Omental fat pad (tissue), 4 donors: ENCODE measurements at places on chromosomes 3 and 15.

DNA sequence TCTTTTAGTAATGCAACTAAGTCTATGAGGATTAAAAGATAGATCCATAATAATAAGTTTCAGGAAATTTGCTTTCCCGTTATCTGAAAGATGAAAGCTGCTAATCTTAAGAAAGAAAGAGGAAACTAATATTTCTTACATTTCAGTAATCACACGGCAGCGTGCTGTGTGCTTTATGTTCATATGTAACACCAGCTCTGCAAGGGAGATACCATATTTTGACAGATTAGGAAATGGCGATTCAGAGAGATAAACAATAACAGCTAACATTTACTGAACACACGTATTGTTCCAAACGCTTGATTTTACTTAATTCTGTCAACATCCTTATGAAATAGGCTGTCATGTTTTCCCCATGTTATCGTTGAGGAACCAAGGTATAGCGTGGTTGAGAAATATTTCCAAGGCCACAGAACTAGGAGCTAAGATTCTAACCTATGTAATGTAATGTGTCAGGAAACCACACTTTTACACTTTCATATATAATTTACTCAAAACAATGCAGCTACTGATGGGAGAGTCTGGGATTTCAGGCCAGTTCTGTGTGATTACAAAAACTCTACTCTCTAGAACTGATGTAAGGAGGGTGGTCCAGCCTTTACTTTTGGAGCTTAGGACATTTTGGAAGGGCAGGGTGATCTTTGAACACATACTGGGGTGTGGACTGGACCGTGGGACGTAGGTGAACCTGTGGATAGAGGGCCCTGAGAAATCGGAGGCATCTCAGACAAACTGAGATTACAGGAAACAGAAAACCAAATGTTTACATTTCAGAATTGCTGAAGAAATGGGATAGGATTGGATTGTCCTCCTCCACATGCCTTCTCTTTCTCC, 100.6 kb downstream of the IL1RAP start:
- DNase-seq, result no peak

- DNase-seq, result no peak
Observed at GRCh38 chr3:125512135-125512920, 7.7 kb downstream of the SNX4 start.

- DNase-seq, result no peak
Observed at GRCh38 chr3:53377794-53378193, 30.5 kb upstream of the DCP1A start.

GRCh38 chr15:77644543-77645247, 12.0 kb upstream of the LINGO1 start:
- no peak for DNase-seq

DNA sequence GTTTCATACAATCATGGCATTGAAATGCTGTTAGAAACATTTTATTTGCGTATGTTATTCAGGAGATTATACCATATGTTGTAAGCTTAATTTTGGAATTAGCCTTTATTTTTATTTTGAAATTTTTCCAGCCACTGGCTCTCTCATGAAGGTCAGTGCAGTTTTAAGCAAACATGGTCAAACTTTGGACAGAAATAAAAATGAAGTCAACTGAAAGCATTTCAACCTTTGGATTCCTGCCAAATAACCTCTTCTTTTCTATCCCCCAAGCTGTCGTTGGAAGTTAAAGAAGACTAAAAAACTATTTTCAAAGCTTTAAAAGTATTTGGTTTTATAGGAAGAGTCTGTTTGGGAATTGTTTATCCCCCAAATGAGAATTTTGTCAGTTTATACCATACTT, 846.6 kb downstream of the MCTP2 start:
- no peak for DNase-seq

DNA sequence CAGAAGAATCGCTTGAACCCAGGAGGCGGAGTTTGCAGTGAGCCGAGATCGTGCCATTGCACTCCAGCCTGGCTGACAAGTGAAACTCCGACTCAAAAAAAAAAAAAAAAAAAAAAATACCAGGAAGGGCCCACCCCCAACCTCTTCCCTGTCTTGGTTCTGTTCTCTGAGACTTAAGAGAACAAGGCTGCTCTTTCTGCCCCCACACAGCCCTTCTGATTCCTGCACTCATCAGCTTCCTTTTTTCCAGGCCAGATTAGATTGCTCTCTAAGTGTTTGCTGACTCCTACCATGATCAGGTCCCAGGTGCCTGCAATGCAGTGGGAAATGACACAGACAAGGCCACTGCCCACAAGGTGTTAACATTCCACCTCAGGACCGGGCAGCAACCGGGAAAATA, 13.0 kb downstream of the TMEM44 start:
- DNase-seq, result no peak

DNA sequence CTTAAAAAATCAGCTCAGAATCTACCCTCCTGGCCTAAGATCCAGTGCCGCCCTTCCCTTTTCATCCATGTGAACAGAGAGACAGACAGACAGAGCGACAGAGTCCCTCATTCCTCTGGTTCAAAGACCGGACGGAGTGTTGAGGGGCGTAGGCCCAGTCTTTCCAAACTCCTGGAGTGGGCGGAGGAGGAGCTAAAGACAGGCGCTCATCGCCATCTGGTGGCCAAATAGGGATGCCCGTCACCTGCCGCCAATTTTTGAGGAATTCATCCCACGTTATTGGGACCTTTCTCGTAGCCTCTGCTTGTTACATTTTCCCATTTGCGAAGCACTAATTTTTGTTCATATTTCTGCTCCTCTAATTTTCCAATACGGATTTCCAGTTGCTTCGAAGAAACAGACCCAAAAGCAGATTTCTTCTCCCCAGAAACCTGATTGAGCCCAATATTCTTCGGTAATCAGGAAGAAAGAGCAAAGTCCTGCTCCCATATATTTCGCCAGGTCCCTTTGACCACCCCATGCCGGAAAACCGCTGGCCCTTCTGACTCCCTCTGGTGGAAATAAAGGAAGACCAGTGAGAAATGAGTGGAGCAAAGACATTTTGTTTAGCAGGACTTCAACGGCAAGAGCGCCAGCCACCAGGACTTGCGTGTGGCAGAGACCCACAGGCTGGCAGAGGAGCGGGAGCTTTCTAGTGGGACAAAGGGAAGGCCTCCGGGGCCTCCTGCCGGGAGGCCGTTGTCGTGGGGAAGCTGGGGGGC, 88.0 kb downstream of the LRRK1 start:
- DNase-seq, result no peak

DNA sequence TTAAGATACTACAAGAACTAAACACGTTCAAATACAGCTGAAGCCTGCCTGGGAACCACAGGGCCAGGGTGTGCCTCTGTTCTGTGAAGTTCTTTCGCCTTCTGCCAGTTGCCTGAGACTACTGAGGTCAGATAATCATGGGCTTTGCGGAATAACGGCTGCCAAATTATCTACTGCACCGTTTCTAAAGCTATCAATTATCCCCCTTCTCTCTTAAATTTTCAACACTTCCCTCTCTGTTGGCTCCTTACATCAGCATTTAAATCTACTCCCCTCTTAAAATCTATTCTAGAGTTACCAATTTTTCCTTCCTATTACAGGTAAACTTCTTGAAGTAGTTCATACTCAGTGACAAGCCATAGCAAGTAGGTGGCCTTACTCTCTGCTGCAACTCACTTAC, 6.2 kb upstream of the NEO1 start:
- DNase-seq, result no peak

GRCh38 chr15:58165661-58166060, 27.5 kb downstream of the AQP9 start:
- peak; percentile 47 for DNase-seq
